ENCODE measurements at places on chromosomes 6 and 20.
A peak's percentile ranks its signal among the peaks of the same experiment; 100 is the strongest.

DNA sequence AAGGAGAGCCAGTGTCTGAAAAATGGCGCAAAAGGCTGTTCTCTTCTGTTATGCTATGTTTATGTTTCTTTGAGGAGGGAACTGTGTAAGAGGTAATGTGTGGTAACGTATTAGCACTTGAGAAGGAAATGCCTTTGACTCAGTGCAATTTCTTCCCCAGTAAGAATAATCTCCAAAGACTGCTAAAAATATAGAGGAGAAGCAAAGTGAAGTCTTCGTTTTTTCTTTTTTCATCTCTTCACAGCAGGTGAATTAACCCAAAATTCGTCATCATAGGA, 47.1 kb upstream of the IFNGR1 start:
- no peak for DNase-seq

DNA sequence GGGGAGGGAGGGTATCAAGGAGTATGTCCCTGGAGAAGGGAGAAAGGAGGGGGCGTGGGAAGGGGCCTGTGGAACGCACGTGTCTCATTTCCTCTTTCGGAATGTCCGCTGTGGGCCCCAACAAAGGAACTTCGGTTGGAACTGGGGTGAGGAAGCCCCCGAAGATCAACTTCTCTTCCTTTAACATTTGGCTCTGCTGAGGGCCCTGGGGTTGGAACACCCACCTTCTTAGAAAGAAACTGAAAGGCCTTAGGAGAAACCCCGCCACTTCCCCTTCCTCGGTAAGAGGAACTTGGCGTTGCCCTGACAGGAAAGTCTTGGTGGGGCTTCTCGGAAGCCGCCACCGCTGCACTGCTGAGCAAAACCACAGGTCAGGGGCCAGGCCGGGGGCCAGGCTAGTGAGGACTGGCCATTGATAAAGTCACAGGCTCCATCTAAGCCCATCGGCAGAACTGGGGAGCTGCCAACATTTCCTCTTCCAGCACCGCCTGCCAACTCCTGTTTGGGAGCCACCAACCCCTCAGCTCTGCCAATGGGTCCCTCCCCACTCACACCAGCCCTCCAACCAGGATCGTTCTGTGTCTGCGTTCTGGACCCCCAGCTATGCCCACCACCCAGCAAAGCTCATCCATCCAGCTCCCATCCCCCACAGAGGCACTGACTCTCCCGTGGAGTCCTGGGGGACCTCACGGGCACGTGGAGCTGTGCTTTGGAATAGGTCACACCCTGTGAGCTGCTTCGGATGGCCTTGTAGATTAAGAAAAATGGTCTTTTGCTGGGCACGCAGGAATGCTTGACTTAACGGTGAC, 44.8 kb downstream of the FGD2 start:
- DNase-seq: no peak

- no peak for DNase-seq
These were observed 282.7 kb downstream of the NRN1 start for GRCh38 chr6:5723841-5724691.

DNA sequence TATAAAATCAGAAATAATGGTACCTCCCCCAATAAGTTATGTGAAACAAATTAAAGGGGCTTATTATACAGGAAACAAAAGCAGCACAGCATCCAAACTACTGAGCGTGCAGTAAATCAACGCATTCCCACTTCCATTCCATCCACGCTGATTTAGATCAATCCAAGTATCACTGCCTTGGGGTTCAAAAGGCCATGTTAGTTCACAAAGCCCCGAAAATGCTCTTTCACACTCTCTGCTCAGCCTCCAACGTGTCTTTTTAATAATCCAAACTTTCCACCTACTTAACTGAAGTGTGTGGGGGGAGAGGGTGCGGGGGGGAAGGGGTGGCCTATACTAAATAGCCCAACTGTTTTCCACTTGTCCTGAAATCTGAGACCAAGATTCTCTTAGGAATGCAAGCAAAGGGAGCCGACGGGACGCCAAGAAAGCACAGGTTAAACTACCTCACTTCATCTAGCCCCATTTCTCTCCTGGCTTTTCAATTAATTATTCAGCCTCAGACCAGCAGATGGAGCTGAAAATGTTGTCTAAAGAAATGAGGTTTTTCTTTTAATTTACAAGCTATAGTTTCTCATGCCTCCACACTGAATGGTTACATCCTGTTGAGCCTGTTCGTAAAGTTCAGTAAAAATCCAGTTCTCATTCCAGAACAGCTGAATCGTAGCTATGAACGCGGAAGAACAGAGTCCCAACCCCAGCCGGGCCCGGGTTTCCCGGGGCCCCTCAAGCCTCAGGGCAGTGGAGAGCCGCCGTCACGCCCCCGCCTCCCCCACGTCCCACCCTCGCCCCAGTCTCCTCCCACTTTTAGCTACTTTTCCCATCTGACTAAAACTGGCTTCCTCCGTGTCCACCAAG, 1.0 kb upstream of the NXT1 start:
- DNase-seq: peak; percentile 80

DNA sequence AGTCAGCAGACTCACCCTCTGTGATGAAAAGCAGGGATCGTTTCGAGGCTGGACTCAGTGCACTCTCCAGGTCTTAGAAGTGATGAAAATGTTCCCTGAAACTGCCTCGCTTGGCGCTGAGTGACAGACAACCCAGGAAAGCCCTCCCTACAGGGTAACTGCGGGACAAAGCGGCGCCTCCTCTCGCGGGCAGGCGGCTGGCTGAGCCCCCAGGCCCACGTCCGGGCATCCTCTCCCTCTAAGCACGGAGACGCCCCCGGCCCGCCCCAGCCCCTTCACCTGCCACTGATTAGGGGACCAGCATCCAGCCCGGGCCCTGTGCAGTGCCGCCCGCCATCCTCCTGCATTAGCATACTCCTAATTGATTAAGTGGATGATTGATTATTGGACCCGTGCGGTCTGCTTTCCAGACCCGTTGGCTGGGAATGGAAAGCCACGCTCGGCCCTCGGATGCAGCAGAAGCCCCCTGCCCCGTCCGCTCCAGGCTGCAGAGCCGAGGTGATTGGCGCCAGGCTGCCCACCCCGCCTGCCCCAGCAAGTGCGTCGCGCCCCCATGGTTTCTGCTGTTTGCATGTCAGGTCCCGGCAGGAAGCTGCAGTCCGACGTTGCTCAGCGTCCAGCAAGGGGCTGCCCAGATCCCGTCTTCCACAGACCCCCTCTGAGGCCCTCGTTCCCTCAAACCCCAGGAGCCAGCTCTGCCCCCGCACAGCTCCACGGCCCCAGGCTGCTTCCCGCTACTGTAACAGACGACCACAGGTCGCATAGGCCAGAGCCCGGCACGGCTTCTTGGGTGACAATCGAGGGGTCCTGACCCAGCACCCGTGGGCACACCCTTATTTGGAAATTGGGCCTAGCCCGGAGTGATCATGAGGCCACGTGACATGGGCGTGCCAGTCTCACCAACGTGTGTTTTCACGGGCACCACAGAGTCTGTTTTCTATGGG, 131.6 kb downstream of the DLL1 start:
- DNase-seq: no peak
